Activated CD4-positive, alpha-beta T cell treated with anti-CD3 and anti-CD28 coated beads, Interleukin-2, amount 50 U/mL, for 4 hours (primary cell): ENCODE measurements at places on chromosomes 12 and 14.

DNA sequence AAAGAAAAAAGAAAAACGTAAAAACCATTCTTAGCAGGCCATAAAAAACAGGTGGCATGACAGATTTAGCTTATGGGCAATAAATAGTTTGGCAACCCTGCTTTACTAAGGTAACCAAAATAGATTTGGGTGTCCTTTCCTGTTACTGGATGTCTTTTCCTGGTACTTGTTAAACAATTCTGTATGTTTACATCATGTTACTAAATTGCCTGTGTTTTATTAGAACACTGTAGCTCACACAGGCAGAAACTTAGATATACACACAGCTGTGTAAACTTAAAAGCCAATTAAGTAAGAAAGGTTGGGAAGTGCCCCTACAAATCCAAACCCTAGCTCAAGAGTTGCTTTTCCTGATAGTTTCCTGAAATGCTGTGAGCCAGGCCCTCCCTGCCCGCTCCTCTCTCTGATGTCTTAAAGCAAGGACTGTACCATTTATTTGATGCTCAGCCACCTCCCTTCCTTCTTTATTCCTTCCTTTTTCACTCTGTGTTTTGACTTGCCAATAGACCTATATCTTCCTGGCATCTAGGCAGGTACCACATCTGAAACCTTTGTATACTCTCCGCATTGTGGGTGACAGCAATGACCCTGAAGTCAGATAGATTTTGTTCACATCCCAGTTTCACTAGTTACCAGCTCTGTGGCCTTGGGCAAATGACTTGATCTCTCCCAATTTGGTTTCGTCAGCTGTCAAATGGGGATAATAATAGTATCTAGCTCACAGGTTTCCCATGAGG, 3.7 kb upstream of the CAMKK2 start:
- DNase-seq = no peak

DNA sequence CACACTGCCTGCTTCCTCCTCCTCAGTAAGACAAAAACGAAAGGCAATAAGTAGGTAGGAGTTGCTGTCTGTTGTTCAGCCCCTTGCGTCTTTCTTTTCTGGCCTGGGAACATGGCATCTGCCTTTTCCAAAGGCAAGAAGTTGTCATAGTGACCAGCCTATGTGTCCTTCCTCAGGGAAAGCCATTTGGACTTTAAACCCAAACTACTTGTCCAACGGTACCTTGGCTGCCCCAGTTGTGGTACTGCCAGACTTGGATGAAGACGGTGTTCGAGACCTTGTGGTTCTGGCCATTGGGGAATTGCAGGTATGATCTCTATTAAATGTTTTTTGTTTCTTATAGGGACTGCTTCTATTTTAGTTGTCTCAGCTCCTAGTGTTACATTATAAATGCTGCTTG, 18.5 kb downstream of the FAM234B start:
- no peak for DNase-seq

GRCh38 chr12:48998497-48999353, 450 bp downstream of the DDN start:
- DNase-seq = no peak

GRCh38 chr12:111248236-111249017, 120.5 kb downstream of the PHETA1 start:
- no peak for DNase-seq

DNA sequence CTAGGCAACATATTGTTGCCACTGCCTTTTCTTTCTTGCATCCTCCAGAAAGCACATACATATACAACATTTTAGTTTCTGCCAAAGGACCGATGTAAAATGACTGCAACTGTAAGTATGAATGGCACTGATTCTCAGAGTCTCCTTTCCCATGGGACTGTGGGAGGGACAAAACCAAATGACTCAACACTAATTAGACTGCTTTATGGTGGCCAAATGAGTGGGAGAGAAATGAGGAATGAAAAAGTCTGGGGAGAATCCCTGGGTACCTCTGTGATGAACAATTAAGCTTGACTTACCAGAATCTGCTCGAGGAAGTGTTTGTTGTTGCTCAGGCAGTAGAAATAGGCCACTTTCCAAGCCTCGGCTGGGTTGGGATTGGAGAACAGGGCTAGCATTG, 10.1 kb downstream of the ZFYVE26 start:
- DNase-seq = no peak

GRCh38 chr12:53594897-53595615, 31.1 kb downstream of the ATF7 start:
- no peak for DNase-seq

- no peak for DNase-seq
Measured at GRCh38 chr14:60349663-60350365, 100.8 kb downstream of the PPM1A start.

- no peak for DNase-seq
Measured at GRCh38 chr14:32259368-32260013, 56.4 kb upstream of the RNU6-8 start.
